Suprapubic skin (tissue), 4 donors: ENCODE measurements at places on chromosomes 7 and 10. TPM values are rescaled to one million over a fixed set of nuclear protein-coding genes. Genes with fewer than 3 reads are reported as not detected.

DNA sequence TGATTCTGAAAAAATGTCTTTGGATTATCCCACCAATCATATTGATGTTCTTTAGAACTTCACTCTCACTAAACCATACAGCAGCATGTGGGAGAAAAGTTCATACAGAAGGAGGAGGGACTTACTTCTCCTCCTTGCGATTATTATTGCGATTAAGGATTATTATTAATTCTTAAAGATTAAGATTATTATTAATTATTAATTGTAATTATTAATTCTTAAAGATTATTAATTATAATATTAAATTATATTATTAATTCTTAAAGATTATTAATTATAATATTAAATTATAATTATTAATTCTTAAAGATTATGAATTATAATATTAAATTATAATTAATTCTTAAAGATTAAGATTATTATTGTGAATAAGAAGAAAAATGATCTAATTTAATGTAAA is 80.5 kb downstream of the MACC1 start:
- H3K4me3 ChIP-seq = no peak overlapping the region
- H3K4me1 ChIP-seq = no peaks in the 10 kb centered on the region
- H3K36me3 ChIP-seq = no peaks in the 10 kb centered on the region
- no peak overlapping the region for H3K27ac ChIP-seq
- DNase-seq = no peak
- no peaks in the 10 kb centered on the region for H3K27me3 ChIP-seq

DNA sequence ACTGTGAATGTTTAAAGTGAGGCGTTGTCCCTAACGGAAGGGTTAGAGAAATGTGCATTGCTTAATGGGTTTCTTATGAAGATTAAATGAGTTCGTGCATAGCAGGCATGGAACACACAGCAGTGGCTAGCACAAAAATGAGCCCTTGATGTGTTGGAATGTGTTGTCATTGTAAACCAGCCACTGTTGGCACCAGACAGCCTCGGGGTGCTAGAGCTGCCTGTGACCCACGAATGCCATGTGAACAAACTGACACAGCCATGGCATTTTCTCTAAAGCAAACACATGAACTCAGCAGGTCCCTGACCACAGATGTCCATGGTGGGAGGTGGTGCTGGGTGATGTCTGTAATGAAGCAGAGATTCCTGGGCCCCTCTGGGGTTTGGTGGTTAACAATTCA is 111.1 kb upstream of the DPP6 start:
- no peak overlapping the region for H3K27ac ChIP-seq
- no peaks in the 10 kb centered on the region for H3K27me3 ChIP-seq
- H3K4me1 ChIP-seq = peaks cover 5% of the 10 kb centered on the region

- no peak for DNase-seq
- H3K27me3 ChIP-seq = peaks cover 18% of the 10 kb centered on the region
These were observed 56.3 kb downstream of the TEX36 start for GRCh38 chr10:125626671-125627070.

DNA sequence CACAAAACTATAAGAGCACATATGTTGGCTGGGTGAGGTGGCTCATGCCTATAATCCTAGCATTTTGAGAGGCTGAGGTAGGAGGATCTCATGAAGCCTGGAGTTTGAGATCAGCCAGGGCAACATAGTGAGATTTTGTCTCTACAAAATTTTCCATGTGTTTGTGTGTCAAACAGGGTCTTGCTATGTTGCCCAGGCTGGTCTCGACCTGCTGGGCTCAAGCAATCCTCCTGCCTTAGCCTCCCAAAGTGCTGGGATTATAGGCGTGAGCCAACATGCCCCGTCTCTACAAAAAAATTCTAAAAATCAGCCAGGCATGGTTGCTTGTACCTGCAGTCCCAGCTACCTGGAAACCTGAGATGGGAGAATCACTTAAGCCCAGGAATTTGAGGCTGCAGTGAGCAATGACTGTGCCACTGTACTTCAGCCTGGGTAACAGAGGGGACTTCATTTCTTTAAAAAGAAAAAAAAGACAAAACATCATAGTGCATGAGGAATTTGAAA is 28.3 kb downstream of the FZD9 start:
- H3K4me3 ChIP-seq = no peak overlapping the region
- peaks cover 96% of the 10 kb centered on the region for H3K36me3 ChIP-seq
- DNase-seq = no peak

DNA sequence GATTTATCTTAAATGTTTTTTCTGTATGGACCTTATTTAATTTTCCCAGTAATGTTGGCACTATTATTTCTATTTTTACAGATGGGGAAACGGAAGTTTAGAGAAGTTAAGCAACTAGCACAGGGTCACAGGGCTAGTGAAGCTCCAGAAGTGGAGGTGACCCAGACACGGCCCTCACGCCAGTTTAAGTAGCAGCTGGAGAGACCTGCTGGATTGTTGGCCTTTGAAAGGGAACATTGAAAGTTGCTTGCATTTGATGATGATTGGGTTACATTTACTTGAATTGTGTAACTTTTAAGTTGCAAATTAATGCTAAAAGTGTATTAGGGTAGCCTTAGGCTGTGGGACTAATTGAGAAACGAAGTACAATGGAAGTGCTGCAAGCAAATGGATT is 25.6 kb downstream of the CDK14 start:
- no peak for DNase-seq
- H3K4me1 ChIP-seq = no peaks in the 10 kb centered on the region
- H3K36me3 ChIP-seq = no peaks in the 10 kb centered on the region
- no peaks in the 10 kb centered on the region for H3K27me3 ChIP-seq
- H3K4me3 ChIP-seq = no peak overlapping the region

SORBS1 gene
- total RNA-seq = 28.1 TPM

GNG11 gene
- total RNA-seq = 3.3 TPM

MAT1A gene
- total RNA-seq = 3.5 TPM

ZNF12 gene
- total RNA-seq = 19.7 TPM

C7orf57 gene
- not detected for total RNA-seq
